Brain (organoid and tissue), 16 donors: ENCODE measurements at places on chromosomes 11 and 22.
A peak's percentile ranks its signal among the peaks of the same experiment; 100 is the strongest.

GRCh38 chr11:128568166-128568778 lies 19.1 kb downstream of the ETS1 start:
- DNase-seq: no peak

DNA sequence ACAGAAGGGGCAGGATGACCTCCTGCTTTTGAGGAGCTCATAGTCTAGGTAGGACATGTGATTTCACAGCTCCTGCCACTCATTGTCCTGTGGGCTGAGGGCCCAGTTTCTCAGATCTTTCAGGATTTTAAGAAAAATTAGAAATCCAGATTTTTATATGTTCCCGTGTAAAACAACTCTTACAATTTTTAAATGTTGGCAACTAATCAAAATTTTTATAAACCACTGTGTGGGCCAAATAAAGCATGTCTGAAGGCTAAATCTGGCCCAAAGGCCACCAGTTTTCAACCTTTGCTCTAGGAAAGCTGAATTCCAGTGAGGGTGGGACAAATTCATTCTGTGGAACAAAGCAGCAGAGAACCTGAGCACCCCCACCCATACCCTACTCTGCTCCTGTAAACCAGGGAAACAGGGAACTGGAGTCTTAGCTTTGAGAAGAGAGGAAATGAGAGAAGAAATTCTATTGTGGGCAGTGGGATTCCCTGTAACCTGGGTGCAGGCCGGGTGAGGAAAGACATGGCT lies 20.6 kb downstream of the LRRC32 start:
- DNase-seq: no peak

DNA sequence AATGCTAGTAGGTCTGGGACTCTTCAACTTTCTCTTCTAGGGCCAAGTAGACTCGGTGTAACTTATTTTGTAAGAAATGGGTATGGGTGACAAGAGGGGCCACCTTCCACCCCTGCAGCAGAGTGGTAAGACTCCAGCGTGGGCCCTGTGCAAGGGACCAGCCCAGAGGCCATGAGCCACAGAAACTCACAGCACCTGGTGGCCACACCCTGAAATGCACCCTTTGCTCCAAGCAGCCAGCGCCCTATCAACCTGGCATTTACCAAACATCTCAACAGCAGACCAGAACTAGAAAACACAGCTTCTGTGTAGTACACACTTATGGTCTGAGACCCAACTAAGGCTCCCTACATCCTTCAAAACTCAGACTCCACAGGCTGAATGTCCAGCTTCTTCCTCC lies 5.7 kb downstream of the CDCA5 start:
- DNase-seq: no peak

GRCh38 chr11:91859666-91860065 lies 365.0 kb upstream of the FAT3 start:
- no peak for DNase-seq

GRCh38 chr11:129729216-129729615 lies 86.4 kb upstream of the TMEM45B start:
- no peak for DNase-seq

DNA sequence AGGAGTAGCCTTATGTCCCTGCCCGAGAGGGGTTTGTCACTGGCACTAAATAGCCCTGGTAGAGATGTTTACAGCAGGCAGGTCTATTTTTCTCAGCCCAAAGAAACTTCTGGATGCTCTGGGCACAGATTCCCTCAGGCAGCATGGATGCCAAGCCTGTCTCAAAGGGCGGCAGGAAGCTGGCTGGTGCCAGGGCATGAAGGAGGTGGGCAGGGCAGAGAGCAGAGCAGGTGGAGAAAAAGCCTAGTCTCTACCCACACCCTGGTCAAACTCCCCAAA lies 4.1 kb upstream of the GAS2L1 start:
- no peak for DNase-seq

DNA sequence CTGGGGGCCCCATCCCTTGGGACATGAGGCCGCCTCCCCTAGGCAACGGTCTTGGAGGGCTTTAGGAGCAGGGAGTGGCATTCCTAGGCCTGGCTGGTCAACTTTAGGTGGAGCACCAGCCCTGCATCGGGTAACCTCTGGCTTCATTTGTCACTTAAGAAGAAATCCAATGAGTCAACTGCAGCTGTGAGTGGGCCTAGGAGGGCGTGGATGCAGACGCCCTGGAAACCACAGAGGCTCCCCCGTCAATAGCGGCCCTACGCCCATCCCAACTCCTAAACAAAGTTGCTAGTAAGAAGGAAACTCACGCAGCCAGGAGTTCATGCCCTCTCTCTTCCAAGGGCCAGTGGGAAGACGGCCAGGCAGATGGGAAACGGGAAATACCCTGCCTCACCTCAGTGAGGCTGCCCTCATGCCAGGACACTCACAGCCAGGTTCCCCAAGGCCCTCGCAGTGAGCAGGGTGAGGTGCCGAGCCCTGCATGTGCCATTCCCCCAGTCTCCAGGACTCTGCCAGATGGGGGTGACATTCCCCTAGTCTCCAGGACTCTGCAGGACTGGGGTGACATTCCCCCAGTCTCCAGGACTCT lies 20.8 kb downstream of the BID start:
- DNase-seq: no peak

DNA sequence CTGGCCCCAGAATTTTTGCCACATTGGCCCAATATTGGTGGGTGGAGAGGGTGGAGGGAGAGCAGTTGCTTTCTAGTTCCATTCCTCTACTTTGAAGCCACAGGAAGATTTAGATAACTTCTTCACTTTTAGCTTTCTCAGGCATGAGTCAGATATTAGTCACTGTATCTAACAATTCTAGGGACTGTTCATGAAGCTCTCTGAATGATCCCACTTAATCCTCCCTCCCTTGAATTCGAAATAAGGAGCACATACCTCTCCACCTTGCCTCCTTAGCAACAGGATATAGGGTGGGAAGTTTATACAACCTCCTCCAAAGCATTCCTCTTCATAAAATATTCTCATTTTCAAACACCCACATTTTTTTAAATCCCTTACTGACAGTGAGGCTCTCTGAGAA lies 13.5 kb downstream of the FSHB start:
- DNase-seq: no peak

DNA sequence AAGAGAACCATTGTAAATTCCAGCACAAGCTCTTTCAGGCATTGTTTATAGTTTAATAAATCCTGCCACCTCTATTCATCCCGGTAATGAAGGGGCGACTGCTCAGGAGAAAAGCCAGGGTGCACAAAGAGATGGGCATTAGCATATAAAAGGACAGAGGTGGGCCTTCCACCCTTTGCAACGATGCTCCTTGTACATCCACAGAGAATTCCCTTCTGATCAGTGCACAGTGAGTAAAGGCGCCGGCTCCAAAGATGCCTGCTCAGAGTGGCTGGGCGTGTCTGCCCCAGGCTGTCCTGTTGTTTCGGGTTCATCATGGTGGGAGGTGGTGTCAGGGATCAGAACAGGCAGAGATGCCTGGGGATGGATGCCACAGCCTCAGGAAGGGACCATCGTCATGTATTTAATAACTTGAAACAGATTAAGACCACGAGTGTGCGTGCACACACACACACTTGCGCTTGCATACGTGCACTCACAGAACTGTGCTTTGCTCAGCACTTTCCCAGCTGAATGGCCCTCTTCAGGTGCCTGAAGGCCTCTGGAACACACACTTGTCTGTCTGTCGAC lies 305.0 kb downstream of the TBC1D22A start:
- no peak for DNase-seq

- DNase-seq: no peak
These were observed 53.2 kb upstream of the AMPD3 start for GRCh38 chr11:10401696-10402392.

DNA sequence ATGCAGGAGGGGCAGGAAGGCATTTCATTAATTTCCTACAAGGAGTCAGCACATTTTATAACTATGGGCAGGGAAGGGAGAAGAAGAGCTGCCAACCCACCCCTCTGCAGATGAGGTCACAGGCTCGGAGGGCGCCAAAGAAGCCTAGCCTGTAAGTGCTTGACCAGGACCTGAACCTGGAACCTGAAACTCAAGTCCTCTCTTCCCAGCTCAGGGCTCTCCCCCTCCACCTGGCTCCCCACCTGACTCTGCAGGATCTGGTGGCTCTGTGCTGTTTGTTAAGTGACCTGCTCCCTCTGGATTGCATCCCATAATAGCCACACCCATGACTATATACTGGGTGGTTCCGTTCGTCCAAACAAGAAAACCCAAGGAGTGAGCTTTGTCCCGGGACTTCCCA lies 27.3 kb downstream of the SCGB1A1 start:
- no peak for DNase-seq

DNA sequence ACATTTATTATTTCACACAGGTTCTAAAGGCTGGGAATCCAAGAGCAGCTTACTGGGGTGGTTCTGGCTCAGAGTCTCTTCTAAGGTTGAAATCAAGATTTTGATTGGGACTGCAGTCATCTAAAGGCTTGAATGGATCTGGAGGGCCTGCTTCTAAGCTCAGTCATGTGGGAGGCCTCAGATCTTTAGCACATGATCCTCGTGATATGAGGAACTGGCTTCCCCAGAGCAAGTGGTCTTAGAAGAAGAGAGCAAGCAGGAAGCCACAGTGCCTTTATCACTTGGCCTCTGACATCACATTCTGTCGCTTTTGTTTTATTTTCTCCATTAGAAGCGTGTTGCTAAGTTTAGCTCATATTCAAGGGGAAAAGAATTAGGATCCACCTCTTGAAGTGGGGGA lies 88.9 kb downstream of the ARFGAP2 start:
- DNase-seq: no peak

GRCh38 chr11:10730151-10730550 lies 20.9 kb upstream of the CTR9 start:
- DNase-seq: no peak

DNA sequence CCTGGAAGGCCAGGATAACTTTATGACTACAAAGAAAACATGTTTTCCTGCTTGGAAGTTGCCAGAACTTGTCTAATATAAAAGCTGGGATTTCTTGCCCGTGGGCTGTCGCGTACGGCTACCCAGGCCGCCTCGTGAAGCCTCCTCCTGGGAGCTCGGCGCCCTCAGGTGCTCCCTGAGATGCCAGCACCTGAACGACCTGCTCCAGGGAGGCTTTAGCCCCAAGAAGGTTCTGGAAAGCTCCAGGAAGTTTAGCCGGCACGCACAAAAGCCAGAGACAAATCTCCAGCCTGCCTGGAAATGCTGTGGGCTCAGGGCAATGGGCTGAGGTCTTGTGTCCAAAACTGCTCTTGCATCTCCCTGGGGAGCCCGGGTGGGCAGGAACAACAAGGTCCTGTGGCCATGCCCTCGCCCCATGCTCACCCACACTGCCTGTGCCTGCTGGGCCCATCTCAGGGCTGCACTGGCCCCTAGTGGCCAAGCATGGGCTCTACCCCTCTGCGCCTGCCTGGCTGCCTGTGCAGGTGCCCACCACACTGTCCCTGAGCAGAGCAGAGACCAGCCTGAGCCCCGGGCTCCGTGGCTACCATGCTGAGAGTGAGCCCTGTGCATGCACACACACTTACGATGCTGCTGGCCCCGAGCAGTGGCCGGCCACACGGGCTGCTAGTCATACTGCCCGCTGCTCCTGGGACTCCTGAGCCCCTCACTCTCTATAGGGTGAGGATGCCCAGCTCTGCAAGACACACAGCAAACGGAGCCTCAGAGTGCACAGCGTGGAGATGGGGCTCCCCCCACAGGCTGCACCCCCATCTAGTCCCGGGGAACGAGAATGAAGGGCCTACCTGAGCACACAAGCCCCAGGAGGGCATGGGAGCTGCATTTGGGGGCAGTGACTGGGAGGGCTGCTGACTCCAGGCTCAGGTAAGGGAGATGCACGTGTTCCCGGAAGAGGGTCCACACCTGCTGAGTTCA lies 4.9 kb upstream of the CELSR1 start:
- peak; percentile 88 for DNase-seq

- DNase-seq: no peak
These were observed 15.5 kb downstream of the CLTCL1 start for GRCh38 chr22:19275919-19276600.

DNA sequence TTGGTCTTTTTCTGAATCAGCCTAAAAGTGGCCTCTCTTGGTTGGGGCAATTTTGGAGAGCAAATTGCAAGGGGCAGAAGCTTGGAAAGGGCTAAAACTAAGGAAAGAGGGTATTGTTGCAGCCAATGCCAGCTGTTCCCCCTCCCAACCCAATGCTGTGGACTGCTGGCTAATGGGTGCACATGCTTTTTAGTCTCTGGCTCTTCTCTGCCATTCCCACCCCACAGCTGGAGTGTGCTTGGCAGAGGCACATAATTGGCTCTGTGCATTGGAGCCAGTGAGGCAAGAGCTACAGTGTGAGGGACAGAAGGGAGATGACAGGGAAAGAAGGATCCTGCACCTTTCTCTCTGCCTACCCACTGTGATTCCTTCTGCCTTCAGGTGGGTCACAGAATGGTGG lies 140.0 kb downstream of the NECTIN1 start:
- no peak for DNase-seq

- peak; percentile 22 for DNase-seq
These were observed 4.9 kb downstream of the CWC15 start for GRCh38 chr11:94968334-94968958.

DNA sequence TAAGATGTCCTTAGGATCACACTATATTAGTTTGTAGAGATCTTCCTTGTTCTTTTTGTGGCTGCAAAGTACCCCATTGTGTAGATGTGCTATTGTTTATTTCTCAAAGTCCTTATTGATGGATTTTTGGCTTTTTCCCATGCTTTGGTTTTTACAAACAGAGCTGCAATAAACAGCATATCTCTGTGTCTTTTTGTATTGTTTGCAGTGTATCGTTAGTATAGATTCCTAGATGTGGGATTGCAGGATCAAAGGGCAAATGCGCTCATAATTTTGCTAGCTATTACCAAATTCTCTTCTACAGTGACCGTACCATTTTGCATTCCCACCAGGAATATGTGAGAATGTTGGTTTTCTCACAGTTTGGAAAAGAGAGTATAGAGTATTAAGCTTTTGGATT lies 27.5 kb upstream of the FTH1 start:
- no peak for DNase-seq

DNA sequence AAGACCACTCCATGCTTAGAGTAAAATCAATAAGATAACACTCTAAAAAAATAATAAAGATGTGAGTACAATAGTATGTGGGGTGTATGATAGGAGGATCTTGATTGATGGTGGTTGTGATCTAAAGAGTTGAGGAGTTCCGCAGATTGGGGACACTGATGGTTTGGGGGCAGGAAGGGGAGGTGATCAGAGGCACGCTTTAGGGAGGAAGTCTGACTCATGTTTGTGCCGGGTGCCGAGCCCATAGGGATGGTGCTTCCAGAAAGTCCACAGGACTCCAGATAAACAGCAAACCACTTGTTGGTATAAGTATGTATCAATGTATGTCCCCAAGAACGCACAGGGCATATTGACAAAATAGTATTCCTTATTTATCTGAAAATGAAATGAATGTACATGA lies 27.5 kb downstream of the LINC01488 start:
- no peak for DNase-seq

DNA sequence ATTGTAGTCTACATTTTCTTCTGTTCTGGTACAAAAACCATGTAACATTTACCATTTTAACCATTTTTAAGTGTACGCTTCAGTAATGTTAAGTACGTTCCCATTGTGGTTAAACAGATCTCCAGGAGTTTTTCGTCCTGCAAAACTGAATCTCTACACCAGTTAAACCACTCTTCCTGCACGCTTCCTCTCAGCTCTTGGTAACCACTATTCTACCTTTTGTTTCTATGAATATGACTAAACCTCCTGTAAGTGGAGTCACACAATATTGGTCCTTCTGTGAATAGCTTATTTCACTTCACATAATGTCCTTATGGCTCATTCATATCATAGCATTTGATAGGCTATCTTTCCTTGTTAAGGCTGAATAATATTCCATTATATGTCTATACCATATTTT lies 7.1 kb upstream of the EXT2 start:
- no peak for DNase-seq

GRCh38 chr11:69913591-69914285 lies 94.5 kb upstream of the FGF3 start:
- DNase-seq: no peak

- DNase-seq: no peak
These were observed 8.1 kb downstream of the UPK3A start for GRCh38 chr22:45292731-45293442.
